ENCODE measurements at places on chromosomes 12 and 14.
A peak's percentile ranks its signal among the peaks of the same experiment; 100 is the strongest.

GRCh38 chr14:99267381-99267780 is 4.6 kb downstream of the BCL11B start:
- DNase-seq: no peak

GRCh38 chr12:127245437-127245836 is 1021.5 kb upstream of the TMEM132C start:
- DNase-seq: no peak

DNA sequence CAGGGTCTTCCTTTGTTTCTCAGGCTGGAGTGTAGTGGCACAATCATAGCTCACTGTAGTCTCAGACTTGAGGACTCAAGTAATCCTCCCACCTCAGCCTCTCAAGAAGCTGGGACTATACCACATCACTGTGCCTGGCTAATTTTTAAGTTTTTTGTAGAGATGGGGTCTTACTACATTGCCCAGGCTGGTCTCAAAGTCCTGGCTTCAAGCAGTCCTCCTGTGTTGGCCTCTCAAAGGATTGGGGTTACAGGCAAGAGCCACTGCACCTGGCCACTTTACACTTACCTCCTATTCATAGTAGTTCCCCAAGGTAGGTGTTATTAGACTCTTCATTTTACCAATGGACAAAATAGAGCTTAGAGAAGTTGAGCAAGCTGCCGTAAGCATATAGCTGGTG is 29.2 kb downstream of the STYX start:
- no peak for DNase-seq

GRCh38 chr14:53032838-53033390 is 82.1 kb upstream of the FERMT2 start:
- no peak for DNase-seq

DNA sequence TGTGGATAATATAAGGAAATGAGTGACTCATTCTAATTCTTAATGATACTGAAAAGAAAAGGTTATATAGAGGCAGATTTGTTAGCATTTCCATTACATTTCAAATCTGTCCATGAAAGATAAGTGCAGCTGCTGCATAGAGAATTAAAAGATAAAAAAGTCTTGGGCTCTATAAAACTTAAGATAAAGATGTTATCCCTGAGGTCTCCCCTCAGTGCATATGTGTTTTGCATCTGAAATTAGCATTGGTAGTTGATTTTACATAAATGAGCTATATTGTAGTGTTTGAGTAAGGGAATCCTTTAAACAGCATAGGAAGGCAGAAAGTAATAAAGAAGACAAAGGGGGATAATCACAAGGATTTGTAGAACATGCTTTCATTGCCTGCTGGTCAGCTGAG is 206.2 kb downstream of the FSCB start:
- DNase-seq: no peak

- DNase-seq: no peak
These were observed 333.4 kb upstream of the CCDC196 start for GRCh38 chr14:66152747-66153146.

DNA sequence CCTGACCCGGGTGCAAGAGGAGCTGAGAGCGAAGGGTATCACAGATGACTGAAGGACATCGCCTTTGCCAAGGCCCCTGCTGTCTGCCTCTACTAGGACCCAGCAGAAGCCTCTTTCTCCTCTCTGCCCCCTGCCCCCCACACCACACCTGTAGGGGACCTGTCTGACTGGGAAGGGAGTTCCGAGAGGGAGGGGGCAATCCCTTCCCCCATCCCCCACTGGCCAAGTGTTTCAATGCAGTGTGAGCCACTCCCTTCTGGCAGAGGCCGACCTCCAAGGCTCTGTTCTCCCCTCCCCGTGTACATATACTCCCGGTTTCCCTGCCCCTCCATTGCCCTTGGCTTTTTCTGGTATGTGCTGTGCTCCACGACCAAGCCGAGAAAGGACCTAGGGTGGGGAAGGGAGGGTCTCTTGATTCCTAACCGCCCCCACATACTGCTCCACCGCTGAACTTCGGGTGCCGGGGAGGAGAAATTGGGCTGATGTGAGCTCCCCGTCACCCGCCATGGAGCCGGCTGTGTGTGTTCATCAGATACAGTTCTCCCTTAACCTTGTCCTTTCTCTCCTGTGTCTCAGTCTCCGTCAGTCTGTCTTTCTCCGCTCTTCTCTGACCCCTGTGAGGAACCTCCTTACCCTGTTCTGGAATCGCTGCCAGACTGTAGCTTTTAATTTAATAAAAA is 2.0 kb upstream of the ARHGEF25 start:
- no peak for DNase-seq

DNA sequence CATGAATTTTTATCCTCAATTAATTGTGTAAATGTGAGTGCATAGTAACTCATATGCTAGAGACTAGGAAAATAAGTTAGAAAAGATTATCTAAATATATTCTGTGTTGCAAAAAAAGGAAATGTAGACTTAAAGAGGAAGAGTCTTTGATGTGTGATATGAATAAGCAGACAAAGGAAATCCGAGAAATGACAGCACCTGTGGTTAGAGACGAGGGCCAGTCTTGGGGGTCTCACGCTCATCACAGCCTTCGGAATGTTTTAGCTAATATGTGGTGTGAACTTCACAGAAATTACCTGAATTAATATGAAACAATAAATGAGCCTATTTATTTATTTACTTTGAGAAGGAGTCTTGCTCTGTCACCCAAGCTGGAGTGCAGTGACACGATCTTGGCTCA is 11.6 kb downstream of the ATP6V0A2 start:
- DNase-seq: peak; percentile 31

- DNase-seq: no peak
These were observed 6.6 kb downstream of the MAX start for GRCh38 chr14:65095633-65096205.

- DNase-seq: no peak
These were observed 237.2 kb upstream of the SRRM4 start for GRCh38 chr12:118743896-118744700.

DNA sequence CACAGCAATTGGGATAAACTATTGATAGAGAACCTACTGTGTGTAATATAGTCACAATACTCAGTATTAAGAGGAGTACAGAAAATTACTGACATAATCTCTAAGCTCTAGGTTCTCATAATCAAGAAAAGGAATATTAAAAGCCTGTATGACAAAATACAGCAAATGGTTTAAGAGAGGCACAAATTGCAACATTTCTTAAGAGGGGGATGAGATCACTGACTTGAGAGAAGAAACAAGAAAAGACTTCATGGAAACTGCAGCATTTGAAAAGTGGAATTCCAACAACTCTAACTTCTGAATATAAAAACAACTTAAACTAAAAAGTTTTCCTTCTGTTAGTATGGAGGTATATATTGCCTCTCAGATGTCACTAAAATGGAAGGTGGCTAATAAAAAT is 89.7 kb downstream of the NUMB start:
- no peak for DNase-seq

DNA sequence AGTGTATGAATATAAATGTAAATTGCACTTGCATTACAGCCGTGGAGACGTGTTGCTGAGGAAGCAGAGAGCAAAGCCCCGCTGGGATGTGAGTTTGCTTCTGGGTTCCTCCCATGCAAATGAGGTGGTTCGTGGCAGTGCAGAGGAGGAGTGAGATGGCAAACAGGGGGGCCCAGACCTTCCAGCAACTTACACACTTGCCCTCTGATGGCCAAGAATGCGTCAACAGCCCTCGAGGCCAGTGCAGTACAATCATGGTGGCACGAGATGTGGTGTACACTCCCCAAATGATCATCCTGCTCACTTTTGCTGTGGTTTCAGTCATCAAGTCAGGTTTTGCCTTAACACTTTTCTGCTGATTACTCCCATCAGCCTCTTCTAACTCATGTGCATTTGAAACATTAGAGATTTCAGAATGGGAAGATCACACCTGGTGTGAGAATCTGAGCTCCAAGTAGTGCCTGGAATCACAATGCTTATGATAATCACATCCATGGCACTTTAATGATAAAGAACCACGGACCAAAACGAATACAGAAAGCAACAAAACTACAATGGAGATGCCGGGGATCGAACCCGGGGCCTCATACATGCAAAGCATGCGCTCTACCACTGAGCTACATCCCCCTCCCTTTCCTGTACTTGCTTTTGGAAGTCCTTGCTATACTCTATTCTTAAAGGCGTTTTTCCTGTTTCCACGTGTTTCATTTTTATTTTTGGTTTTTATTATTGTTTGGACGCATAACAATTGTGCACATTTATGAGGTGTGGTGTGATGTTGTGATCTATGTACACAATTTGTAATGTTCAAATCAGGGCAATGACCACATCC is 7.0 kb upstream of the UBC start:
- DNase-seq: peak; percentile 54

- no peak for DNase-seq
These were observed 3.9 kb downstream of the MPHOSPH9 start for GRCh38 chr12:123229051-123229450.

DNA sequence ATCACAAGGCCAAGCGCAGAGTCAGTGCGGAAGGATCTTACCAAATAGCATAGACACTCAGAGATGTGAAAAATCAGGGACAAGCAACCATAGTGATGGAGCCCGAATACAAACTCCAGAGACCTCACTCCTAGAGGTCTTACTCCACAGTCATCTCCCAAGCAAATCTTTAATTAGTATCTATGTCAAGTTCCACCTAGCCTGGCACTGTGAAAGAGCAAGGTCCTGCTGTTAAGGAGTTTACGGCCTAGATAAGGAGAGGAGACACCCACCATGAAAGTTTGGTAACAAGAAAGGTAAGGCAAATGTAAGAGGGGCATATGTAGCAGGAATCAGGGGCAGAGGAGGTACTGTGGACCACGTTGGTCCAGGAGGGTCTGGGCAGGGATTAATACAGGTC is 7.4 kb upstream of the PLEKHG6 start:
- DNase-seq: no peak

- DNase-seq: no peak
These were observed 53.3 kb upstream of the STXBP6 start for GRCh38 chr14:25103271-25103670.

GRCh38 chr12:107328442-107329133 is 235.2 kb upstream of the CRY1 start:
- DNase-seq: no peak

GRCh38 chr12:65522956-65523860 is 244.7 kb downstream of the MSRB3 start:
- no peak for DNase-seq

- no peak for DNase-seq
These were observed 71.9 kb downstream of the GSC start for GRCh38 chr14:94697773-94698556.

GRCh38 chr14:55581342-55581771 is 1.4 kb downstream of the KTN1 start:
- DNase-seq: no peak

All from T-helper 1 cell (primary cell).